ENCODE measurements at places on chromosomes 7 and 10. TPM values are rescaled to one million over a fixed set of nuclear protein-coding genes. Genes with fewer than 3 reads are reported as not detected.

OGDHL gene
- total RNA-seq = 10.4 TPM

GHRHR gene
- not detected for total RNA-seq

ASZ1 gene
- not detected for total RNA-seq

NKX1-2 gene
- not detected for total RNA-seq

TRPV5 gene
- total RNA-seq = 0.29 TPM

HOXA5 gene
- 133 TPM for total RNA-seq

HOXA1 gene
- total RNA-seq = 13.7 TPM

PRR15 gene
- total RNA-seq = 6.6 TPM

AKR1D1 gene
- total RNA-seq = not detected

ABCC2 gene
- 0.87 TPM for total RNA-seq

FUOM gene
- total RNA-seq = 38.0 TPM

OR2A7 gene
- 11.3 TPM for total RNA-seq

HOXA10 gene
- total RNA-seq = 13.1 TPM

PNLIPRP2 gene
- total RNA-seq = not detected

KCNH2 gene
- 11.2 TPM for total RNA-seq

MACROH2A2 gene
- total RNA-seq = 125 TPM

CEP55 gene
- 6.0 TPM for total RNA-seq

MYO1G gene
- total RNA-seq = 0.69 TPM

ANKRD2 gene
- total RNA-seq = 0.24 TPM

MRLN gene
- not detected for total RNA-seq

CRPPA gene
- total RNA-seq = 4.1 TPM

TFPI2 gene
- 73.5 TPM for total RNA-seq

GNAI1 gene
- total RNA-seq = 61.1 TPM
